Breast epithelium (tissue), 4 donors: ENCODE measurements at places on chromosomes 1 and 21.
A peak's percentile ranks its signal among the peaks of the same experiment; 100 is the strongest.

GRCh38 chr1:19942088-19942487 lies 18.7 kb upstream of the PLA2G2E start:
- DNase-seq = no peak

- DNase-seq = no peak
Observed at GRCh38 chr1:170791941-170792340, 128.0 kb downstream of the PRRX1 start.

- no peak for DNase-seq
Observed at GRCh38 chr1:242605521-242605920, 81.0 kb upstream of the PLD5 start.

GRCh38 chr1:172770071-172770470 lies 111.2 kb downstream of the FASLG start:
- DNase-seq = no peak

DNA sequence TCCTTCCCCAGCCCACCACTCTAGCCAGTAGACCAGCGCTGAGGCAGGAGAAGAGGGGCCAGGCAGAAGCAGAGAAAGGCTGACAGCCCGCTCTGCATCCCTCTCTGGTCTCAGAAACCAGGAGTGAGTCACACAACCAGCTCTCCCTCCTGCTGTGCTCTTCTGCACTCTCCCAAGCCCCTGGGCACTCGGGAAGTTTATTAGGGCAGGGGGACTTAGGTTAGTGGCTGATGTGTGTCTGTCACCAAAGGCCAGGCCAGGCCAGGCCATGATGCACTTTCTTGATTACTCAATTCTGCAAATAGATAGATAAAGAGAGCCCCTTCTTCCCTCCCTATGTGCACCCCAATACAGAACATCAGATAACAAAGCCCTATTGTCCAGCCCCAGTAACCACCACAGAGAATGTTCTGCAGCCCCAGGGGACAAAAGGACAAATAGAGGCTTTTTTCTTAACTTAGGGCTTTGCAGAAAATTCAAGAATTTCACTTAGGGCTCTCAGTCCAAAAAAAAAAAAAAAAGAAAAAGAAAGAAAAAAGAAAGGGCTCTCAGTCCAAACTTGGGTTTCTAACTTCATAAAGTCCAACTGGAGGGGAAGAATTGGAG lies 52.9 kb upstream of the CNTN2 start:
- no peak for DNase-seq

DNA sequence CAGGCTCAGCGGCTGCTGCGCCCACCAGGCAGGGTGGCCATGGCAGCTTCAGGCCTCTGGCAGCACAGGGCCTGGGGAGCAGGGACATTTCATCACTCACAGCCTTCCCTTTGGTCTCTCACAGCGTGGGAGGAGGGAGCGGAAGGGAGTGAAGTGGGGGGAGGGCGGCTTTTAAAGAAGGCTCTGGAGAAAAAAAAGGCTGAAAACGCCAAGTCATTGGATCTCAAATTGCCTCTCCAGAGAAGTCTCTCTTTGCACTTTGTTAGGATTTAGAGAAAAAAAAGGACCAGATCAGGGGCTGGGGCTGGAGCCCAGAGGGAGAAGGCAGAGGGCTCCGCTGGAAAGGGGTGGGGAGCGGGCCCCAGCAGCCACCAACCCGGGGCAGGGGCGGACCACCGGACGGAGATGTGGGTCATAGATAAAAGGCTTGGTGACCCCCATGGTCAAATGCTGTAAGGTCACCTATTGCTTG lies 209.9 kb downstream of the GRIK3 start:
- DNase-seq = no peak

- peak; percentile 88 for DNase-seq
Observed at GRCh38 chr1:203306089-203306964, 1.0 kb downstream of the BTG2 start.

GRCh38 chr1:82646888-82647287 lies 846.2 kb downstream of the ADGRL2 start:
- DNase-seq = no peak

- no peak for DNase-seq
Observed at GRCh38 chr1:116950517-116951199, 40.9 kb downstream of the PTGFRN start.

DNA sequence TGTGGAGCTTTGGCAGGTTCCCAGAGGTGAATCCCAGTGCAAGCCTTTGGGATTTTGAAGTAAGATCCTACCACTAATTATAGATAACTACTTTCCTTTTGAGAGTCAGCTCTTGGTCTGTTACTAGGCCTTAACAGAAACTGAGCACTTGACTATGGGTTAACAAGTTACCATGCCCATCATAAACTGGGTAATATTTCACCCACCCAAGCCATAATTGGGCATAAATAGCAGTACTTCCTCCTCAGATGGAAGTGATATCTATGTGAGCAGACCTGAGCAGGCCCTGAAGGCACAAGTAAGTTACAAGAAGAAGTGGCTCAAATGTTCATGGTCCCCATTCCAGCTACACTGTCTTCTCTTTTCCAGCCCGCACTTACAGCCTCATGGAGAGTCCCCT lies 475.9 kb downstream of the LRRIQ3 start:
- DNase-seq = no peak

DNA sequence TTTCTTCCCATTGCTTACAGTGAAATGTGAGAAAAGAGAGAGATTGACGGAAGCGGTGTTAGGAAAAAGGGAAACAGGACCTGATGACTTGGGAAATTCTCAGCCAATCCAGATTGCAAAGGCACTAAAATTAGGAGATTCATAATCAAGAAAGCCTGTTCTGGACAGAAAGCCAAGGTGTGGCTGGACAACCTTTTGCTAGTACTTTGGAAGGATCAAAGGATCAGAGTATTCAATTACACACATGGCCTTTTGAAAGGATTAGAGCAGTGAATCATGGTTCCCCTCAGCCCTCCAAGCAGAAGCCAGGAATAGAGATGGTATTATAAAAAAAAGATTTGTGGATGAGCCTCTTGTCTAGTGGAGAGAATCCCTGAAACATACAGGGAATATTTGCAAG lies 669.8 kb upstream of the ADAMTS5 start:
- no peak for DNase-seq
